ENCODE measurements at places on chromosomes 3 and 15. TPM values are rescaled to one million over a fixed set of nuclear protein-coding genes. Genes with fewer than 3 reads are reported as not detected.

- H3K27me3 ChIP-seq = no peaks in the 10 kb centered on the region
- H3K27ac ChIP-seq = no peak overlapping the region
- H3K4me3 ChIP-seq = no peak overlapping the region
- H3K4me1 ChIP-seq = no peaks in the 10 kb centered on the region
Observed at GRCh38 chr3:66383023-66383422, 117.8 kb downstream of the LRIG1 start.

GRCh38 chr15:78192826-78193594 is 41.4 kb downstream of the ACSBG1 start:
- no peak overlapping the region for H3K27ac ChIP-seq
- H3K27me3 ChIP-seq = no peaks in the 10 kb centered on the region
- no peak overlapping the region for H3K4me3 ChIP-seq
- H3K36me3 ChIP-seq = no peaks in the 10 kb centered on the region

GRCh38 chr3:27730774-27731659 is 8.9 kb upstream of the EOMES start:
- H3K36me3 ChIP-seq = no peaks in the 10 kb centered on the region
- no peaks in the 10 kb centered on the region for H3K4me1 ChIP-seq
- H3K27ac ChIP-seq = no peak overlapping the region
- H3K27me3 ChIP-seq = peaks cover 92% of the 10 kb centered on the region
- no peak overlapping the region for H3K4me3 ChIP-seq

- H3K27me3 ChIP-seq = no peaks in the 10 kb centered on the region
- H3K4me3 ChIP-seq = no peak overlapping the region
- no peaks in the 10 kb centered on the region for H3K4me1 ChIP-seq
Observed at GRCh38 chr15:38521316-38521715, 43.3 kb downstream of the RASGRP1 start.

- peaks cover 5% of the 10 kb centered on the region for H3K36me3 ChIP-seq
- H3K27ac ChIP-seq = no peak overlapping the region
- peaks cover 4% of the 10 kb centered on the region for H3K4me1 ChIP-seq
- H3K4me3 ChIP-seq = no peak overlapping the region
- no peaks in the 10 kb centered on the region for H3K27me3 ChIP-seq
- DNase-seq = peak; percentile 20
Observed at GRCh38 chr15:52136442-52136980, 23.9 kb upstream of the BCL2L10 start.

DNA sequence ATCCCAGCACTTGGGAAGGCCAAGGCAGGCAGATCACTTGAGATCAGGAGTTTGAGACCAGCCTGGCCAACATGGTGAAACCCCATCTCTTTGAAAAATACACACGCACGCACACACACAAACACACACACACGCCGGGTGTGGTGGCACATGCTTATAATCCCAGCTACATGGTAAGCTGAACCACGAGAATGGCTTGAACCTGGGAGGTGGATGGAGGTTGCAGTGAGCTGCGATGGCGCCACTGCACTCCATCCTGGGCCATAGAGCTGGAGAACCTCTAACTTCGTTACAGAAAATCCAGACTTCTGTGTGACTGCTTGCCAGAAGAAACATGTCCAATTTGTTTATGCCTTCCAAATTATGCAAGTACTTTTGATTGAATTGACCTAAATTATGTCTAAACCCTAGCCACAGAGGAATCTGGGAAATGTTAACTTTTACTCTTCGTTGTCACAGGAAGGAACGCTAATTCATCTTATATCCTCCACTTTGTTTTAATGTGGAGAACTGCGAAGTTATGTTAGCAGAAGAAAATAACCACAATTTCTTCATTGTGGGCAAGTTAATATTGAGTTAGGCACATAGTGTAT is 21.7 kb downstream of the TRIM59 start:
- peaks cover 10% of the 10 kb centered on the region for H3K36me3 ChIP-seq
- H3K27ac ChIP-seq = no peak overlapping the region
- H3K4me1 ChIP-seq = no peaks in the 10 kb centered on the region
- DNase-seq = no peak
- H3K4me3 ChIP-seq = no peak overlapping the region
- no peaks in the 10 kb centered on the region for H3K27me3 ChIP-seq

DNA sequence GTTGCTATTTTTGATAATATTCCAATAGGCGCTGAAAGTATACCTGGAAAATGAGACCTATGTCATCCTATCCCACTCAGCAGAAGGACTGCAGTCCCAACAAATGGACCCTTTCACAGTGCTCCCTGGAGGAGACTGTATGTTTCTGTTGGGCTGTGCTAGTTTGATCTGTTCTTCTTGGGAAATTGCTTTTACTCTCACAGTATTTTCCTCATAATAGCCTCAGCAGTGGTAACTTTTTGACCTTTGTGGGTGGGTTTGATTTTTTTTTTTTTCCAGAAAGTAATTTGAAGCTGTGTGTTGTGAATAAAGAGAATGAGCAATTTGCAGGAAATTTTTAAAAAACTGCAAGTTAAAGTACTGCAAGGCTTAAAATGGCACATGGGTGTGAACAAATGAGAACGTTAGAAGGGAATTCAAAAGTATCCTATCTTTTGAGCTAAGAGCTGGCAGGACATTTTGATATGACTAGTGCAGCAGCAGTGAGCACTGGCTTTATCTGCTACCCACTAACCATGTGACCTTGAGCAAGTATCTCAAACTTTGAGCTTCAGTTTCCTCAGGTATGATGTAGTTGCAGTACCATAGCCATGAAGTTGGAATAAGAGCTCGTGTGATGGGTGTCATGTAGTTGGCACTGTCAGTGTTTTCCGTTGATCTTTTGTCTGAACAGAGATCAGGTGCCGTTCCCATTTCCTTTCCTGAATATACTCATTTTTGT is 118.4 kb downstream of the ATG7 start:
- H3K27me3 ChIP-seq = no peaks in the 10 kb centered on the region
- no peak overlapping the region for H3K27ac ChIP-seq
- DNase-seq = no peak
- peaks cover 12% of the 10 kb centered on the region for H3K4me1 ChIP-seq
- no peak overlapping the region for H3K4me3 ChIP-seq
- no peaks in the 10 kb centered on the region for H3K36me3 ChIP-seq

GRCh38 chr15:66643033-66643432 is 59.0 kb upstream of the SMAD6 start:
- peaks cover 29% of the 10 kb centered on the region for H3K4me1 ChIP-seq
- DNase-seq = no peak
- H3K4me3 ChIP-seq = no peak overlapping the region

DNA sequence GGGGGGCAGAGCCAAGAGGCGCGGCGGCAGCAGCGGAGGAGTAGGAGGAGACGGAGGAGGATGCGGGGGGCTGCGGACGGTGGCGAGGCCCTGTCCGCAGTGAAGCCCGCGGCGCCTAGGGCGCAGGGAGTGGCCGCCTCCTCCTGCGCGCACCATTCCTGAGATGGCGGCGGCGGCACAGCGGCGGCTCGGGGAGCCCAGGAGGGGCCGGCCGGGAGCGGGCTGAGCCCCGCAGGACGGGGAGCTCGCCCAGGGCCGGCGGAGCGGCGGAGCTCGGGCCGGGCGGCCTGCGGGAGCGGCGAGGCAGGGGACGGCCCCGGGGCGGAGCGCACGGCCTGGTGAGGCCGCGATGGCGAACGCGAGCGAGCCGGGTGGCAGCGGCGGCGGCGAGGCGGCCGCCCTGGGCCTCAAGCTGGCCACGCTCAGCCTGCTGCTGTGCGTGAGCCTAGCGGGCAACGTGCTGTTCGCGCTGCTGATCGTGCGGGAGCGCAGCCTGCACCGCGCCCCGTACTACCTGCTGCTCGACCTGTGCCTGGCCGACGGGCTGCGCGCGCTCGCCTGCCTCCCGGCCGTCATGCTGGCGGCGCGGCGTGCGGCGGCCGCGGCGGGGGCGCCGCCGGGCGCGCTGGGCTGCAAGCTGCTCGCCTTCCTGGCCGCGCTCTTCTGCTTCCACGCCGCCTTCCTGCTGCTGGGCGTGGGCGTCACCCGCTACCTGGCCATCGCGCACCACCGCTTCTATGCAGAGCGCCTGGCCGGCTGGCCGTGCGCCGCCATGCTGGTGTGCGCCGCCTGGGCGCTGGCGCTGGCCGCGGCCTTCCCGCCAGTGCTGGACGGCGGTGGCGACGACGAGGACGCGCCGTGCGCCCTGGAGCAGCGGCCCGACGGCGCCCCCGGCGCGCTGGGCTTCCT is at the start of gene GPR27:
Gene GPR27 (plus strand): TSS at position 155 of the 909 bp plus-strand sequence. CDS start 195 bp downstream, at position 350.
- no peaks in the 10 kb centered on the region for H3K27me3 ChIP-seq
- no peaks in the 10 kb centered on the region for H3K36me3 ChIP-seq
- H3K4me1 ChIP-seq = peaks cover 4% of the 10 kb centered on the region

DNA sequence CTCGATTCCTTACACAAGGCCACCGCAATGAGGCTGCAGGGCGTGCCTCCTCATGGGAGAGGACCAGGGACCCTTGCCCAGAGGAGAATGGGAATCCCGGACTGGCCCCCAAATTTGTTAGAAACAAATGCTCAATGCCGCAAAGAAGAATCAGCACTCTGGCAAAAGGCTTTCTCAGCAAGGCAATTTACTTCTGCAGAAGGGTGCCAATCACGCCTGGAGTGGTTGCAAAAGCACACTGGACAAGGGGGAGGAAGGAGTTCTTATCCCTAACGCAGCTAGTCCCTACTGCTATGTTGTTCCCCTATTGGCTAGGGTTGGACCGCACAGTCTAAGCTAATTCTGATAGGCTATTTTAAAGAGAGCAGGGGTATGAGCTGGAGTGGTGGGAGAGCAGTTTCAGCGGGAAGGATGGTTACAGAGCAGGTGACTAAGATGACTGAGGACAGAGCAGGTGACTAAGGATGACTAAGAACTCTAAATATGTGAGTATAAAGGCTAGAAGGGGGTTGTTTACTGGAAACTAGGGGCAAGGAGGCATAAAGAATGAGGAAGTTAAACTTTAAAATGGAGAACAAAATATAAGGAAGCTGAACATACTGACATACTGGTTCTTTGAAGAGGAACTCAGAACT is 48.5 kb downstream of the KATNBL1 start:
- H3K4me1 ChIP-seq = no peaks in the 10 kb centered on the region
- no peak for DNase-seq
- no peaks in the 10 kb centered on the region for H3K27me3 ChIP-seq
- H3K36me3 ChIP-seq = peaks cover 17% of the 10 kb centered on the region

GRCh38 chr3:155995525-155996370 is 124.6 kb upstream of the KCNAB1 start:
- no peaks in the 10 kb centered on the region for H3K27me3 ChIP-seq
- H3K36me3 ChIP-seq = no peaks in the 10 kb centered on the region
- no peaks in the 10 kb centered on the region for H3K4me1 ChIP-seq
- peak; percentile 30 for DNase-seq
- H3K4me3 ChIP-seq = no peak overlapping the region

- no peak for DNase-seq
- H3K36me3 ChIP-seq = no peaks in the 10 kb centered on the region
- H3K27me3 ChIP-seq = no peaks in the 10 kb centered on the region
- H3K27ac ChIP-seq = no peak overlapping the region
Observed at GRCh38 chr3:133401374-133402135, 1.7 kb downstream of the BFSP2 start.

GRCh38 chr15:46442184-46442583 is 807.4 kb downstream of the SQOR start:
- H3K4me3 ChIP-seq = no peak overlapping the region
- H3K27me3 ChIP-seq = no peaks in the 10 kb centered on the region
- DNase-seq = no peak
- H3K36me3 ChIP-seq = no peaks in the 10 kb centered on the region

- H3K36me3 ChIP-seq = no peaks in the 10 kb centered on the region
- H3K27me3 ChIP-seq = no peaks in the 10 kb centered on the region
- DNase-seq = peak; percentile 62
- H3K4me1 ChIP-seq = peaks cover 6% of the 10 kb centered on the region
- H3K27ac ChIP-seq = peak overlapping the region; percentile 97
Observed at GRCh38 chr15:55289011-55289745, 435 bp downstream of the RAB27A start.

Gene USP8
- total RNA-seq = 54.1 TPM

Gene GRK7
- 0.06 TPM for total RNA-seq
